ENCODE measurements at places on chromosomes 4 and X.

DNA sequence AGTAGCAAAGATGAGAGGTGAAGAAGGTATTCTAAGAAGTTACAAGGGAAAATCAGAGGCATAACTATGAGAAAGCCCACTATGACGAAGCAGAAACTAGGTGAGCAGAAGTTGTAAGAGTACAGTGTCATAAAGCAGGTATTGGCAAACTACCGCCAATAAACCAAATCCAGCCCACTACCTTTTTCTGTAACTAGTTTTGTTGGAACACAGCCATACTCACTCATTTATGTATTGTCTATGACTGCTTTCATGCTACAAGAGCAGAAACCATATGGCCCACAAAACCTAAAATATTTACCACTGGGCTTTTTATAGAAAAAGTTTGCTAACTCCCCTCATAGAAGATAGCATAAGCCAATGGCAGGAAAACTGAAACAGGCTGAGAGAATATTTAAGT, 31.8 kb upstream of the ZCCHC13 start:
- DNase-seq, result no peak

DNA sequence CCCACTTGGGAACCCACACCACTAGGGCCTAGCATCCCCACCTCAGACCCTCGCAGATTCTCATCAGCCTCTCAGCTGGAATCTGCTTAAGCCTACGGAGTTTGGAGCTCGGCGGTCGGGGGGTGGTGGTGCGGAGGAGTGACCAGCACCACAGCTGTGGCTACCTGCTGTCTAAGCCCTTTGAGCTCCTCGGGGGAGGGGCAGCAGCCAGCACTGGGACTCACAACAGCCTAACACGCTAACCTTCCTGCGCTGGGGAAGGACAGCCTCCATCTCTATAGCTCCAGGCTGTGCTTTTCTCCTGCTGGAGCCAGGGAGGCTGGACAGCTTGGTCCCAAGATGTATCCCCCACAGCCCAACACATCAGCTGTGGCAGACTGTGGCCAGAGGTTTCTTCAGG, 281.5 kb downstream of the USP46 start:
- DNase-seq, result no peak

DNA sequence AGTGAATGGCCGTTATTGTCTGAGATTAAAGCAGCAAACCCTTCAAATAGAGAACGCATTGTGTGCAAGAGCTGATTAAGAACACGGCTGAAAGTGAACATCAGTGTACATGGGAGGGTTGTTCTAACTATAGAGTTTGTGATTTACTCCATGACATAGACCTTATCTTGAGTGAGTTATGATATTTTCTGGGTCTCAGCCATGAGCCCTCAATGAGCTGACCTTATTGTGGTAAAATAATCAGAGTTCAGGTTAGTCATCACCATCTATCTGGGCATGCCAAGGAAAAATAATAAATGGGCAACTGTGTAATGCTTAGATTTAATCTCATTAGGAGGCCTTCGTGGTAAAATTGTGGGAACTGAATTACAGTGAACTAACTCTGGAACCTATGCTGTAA, 33.2 kb upstream of the CLDN24 start:
- peak; percentile 56 for DNase-seq

GRCh38 chrX:130592204-130592603, 190.4 kb downstream of the RBMX2 start:
- no peak for DNase-seq

DNA sequence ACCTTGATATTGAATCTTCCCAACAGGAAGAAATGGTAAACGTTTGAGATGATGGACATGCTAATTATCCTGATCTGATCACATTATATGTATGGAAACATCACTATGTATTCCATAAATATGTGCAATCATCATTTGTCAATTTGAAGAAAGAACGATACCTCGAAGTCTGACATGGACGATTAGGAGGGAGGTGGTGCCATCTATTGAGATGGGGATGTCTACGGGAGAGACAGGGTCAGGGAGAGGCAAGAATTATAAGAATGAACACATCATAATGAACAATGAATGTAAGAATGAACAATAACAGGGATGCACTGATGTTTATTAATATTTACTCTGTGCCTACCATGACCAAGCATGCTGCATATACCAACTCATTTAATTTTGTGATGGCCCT, 93.7 kb upstream of the SOD3 start:
- DNase-seq, result no peak

- DNase-seq, result no peak
Observed at GRCh38 chr4:153780876-153781275, 8.0 kb downstream of the SFRP2 start.

- DNase-seq, result no peak
Observed at GRCh38 chr4:129246910-129247461, 151.0 kb downstream of the C4orf33 start.

DNA sequence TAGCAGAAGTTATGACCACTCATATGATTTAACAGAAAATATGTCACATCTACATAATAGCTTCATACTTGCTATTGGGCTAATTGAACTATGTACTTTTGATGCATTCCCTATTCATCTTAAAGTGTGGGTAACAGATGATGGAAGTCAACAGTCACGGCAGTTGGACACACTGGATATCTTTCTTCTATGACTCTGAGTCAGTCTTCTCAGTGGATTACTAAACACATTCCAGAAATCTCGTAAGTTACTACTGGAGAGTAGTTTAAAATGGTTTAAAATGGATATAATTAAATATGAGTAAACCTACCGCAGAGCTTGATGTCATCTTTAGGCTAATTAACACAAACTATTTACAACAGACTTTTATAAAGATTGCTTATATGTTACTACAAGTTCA, 30.1 kb upstream of the CFAP299 start:
- DNase-seq, result peak; percentile 37

GRCh38 chr4:57064811-57065711, 45.1 kb downstream of the IGFBP7 start:
- peak; percentile 81 for DNase-seq

- no peak for DNase-seq
Observed at GRCh38 chr4:11155208-11155867, 273.4 kb downstream of the HS3ST1 start.

DNA sequence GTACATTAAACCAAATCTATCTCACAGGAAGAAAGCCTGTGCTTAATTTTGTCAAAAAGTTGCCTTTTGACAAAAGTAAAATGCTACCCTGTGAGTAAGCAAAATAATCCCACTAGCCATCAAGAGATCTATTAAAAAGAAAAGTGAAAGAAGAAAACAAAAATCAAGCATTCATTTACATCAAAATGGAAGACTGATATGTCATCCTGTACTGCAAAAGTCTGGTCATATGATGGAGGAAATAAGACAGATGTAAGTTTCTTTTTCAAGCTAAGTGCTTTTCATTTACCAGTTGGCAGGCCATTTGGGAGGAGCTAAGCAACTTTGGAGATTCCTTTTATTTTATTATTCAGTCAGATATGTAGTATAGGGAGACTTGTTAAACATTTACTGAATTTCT, 387.4 kb downstream of the SPOCK3 start:
- no peak for DNase-seq

DNA sequence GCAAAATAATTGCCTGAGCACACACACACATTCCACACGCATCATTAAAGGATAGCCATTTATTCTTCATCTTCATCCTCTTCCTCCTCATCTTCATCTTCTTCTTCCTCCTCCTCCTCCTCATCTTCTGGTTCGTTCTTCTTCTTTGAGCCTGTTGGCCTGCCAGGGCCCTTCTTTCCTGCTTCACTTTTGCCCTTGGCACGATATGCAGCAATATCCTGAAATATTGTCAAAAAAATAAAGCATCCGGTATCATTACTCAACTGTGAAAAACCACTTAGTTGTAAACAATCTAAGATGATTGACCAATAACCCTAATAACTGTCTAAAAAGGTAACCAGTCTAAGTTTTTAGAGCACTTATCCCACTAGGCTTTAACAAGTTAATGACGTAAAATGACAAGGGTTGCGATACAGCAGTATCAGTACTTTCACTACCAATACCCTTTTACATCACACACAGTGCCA, 2.1 kb downstream of the HMGB2 start:
- DNase-seq, result no peak

DNA sequence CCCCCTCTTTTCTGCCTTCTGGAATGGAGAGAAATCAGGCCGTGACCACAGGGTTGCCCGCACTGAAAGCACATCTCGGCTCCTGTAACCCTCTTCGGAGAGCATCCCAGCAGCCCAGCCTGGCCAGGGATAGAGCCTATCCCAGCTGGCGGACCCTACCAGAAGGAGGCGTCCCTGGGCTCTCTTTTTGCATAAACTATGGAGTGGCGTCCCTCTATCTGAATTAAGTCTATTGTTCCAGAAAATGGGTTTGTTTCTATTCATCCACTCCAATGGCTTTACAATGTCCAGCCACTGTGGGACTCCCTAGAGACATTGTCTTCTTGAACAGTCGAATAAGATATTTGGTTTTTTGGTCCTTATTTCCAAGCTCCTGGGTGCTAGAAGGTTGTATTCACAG, 689 bp upstream of the NHSL2 start:
- no peak for DNase-seq

GRCh38 chrX:45621376-45622041, 420.8 kb upstream of the DIPK2B start:
- DNase-seq, result no peak

GRCh38 chrX:108091878-108092291, 307 bp downstream of the ATG4A start:
- DNase-seq, result no peak

- peak; percentile 36 for DNase-seq
Observed at GRCh38 chr4:128521648-128522111, 234.1 kb upstream of the PGRMC2 start.

DNA sequence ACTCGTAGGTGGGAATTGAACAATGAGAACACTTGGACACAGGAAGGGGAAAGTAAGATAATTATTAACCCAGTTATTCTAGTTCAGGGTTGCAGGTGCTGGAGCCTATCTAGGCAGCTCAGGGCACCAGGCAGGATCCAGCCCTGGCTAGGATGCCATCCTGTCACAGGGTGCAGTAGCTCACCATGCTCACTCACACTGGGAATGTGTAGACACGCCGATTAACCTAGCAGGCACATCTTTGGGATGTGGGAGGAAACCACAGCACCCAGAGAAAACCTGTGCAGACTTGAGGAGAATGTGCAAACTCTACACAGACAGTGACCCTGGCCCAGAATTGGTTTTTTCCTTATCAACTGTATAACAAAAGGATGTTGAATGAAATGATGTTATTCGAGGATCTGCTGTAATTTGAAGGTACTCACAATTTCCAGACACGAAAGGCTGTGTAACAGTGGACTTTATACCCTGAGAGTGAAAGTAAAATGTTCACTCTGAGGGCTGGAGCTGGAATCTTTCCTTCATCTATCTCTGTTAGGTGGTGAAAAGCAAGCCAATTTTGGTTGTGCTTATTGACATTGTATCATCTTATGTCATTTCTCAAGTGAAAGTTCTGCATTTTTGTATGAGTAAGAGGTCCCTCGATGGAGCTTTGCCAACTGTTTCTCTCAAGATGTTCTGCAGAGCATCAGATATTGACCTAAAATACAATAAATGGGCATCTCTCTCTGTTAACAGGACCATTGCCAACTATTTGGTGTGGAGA, 78.8 kb downstream of the PHEX start:
- DNase-seq, result no peak

DNA sequence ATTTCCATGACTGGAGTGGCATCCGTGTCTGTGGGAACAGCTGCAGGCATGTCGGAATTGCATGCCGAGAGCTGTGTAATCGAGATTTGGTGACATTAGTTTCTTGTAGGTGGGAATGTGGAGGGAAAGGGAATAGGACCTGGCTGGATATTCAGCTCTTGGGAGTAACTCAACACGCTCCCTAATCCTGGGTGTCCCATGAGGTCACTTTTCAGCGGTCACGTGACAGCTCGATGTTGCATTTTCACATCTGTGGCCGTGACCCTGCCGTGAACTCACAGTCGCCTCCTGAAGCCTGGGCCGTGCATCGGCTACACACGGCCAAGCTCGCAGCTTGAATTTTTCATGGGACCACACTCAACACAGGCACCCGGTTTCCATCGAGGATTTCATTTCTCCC, 25.8 kb upstream of the PSAPL1 start:
- no peak for DNase-seq

DNA sequence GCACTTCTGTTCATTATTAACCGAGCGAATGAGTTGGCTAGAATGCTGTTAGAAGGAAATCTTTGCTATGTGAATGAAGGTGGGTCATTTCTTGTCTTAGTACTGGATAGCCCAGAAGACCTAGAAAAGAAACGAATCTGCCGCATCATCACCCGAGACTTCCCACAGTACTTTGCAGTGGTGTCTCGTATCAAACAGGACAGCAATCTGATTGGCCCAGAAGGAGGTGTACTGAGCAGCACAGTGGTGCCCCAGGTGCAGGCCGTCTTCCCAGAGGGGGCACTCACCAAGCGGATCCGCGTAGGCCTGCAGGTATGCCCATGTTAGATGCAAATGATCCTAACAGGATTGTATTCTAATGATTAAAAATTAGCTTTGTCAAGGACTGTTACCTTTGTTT, 286.3 kb downstream of the ANK2 start:
- DNase-seq, result no peak

DNA sequence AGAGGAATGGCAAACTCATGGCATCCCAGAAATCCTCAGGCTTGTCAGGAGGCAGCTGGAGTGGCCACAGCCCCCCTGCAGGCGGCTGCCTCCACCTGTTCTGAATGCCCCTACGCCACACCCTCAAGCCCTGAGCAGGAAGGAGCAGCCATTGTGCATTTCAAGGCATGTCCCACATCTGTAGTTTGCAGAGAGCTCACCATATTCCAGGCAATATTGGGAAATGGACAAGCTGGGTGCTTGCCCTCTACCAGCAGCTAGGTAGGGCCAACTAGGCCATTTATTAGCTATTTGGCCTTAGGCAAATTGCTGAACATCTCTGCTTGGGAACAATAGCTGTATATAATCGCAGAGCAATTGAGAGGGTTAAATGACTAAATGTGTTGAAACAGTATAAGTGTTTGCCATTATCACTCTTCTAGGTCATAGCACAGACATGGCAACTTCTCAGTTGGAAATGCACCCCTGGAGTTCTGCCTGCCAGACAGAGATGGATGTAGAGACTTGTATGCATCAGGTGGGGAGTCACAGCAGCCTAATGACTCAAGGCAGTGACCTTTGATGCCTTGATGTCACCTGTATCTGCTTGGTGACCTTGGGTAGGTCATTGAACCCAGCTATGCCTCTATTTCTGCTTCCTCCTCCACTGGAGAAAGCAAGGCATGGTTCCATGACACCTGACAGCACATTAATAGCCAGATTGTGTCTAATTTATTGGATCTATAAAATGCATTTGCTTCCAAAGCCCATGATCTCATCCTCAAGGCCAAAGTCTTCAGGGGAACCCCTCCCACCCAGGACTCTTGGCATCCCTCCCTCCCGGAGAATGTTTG, 52.8 kb downstream of the FHDC1 start:
- DNase-seq, result no peak

- peak; percentile 53 for DNase-seq
Observed at GRCh38 chr4:57231781-57232180, 121.6 kb upstream of the IGFBP7 start.

GRCh38 chr4:61451935-61452334, 251.8 kb downstream of the ADGRL3 start:
- DNase-seq, result no peak

DNA sequence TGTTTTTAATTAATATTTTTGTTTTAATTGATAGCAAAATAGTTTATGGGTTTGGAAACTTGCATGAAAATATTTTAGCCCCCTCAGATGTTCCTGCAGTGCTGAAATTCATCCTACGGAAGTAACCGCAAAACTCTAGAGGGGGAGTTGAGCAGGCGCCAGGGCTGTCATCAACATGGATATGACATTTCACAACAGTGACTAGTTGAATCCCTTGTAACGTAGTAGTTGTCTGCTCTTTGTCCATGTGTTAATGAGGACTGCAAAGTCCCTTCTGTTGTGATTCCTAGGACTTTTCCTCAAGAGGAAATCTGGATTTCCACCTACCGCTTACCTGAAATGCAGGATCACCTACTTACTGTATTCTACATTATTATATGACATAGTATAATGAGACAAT, 40.4 kb downstream of the MAP7D3 start:
- DNase-seq, result no peak

Measured in kidney glomerular epithelial cell (primary cell).